CD4-positive, alpha-beta T cell (primary cell): ENCODE measurements at places on chromosomes 4 and X. TPM values are rescaled to one million over a fixed set of nuclear protein-coding genes. Genes with fewer than 3 reads are reported as not detected.
A peak's percentile ranks its signal among the peaks of the same experiment; 100 is the strongest.

ATP6AP2 gene
- total RNA-seq, result 73.8 TPM

ETFDH gene
- 13.1 TPM for total RNA-seq

SYTL5 gene
- not detected for total RNA-seq

MANBA gene
- 18.2 TPM for total RNA-seq

TMPRSS11A gene
- not detected for total RNA-seq

ADGRG2 gene
- total RNA-seq, result not detected

SH2D1A gene
- total RNA-seq, result 41.5 TPM

DNA sequence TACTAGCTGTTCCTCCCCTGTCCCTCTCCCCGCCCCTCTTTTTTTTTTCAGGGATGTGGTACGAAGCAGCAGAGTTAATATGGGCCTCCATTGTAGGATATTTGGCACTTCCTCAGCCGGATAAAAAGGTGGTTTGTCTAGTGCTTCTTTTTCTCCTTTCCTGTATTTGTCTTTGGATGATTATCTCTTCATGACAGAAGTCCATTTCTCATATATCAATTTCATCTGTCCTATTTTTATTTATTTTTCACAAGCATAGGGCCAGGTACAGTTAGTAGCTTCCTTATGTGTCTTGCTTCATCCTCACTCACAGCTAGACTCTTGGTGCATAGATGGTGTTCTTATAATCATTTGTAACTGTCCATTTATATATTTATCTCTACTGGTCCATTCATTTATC lies 89.6 kb downstream of the NEUROG2 start:
- H3K4me1 ChIP-seq, result no peaks in the 10 kb centered on the region
- no peak for DNase-seq
- H3K36me3 ChIP-seq, result peaks cover 7% of the 10 kb centered on the region
- H3K27me3 ChIP-seq, result no peaks in the 10 kb centered on the region

DNA sequence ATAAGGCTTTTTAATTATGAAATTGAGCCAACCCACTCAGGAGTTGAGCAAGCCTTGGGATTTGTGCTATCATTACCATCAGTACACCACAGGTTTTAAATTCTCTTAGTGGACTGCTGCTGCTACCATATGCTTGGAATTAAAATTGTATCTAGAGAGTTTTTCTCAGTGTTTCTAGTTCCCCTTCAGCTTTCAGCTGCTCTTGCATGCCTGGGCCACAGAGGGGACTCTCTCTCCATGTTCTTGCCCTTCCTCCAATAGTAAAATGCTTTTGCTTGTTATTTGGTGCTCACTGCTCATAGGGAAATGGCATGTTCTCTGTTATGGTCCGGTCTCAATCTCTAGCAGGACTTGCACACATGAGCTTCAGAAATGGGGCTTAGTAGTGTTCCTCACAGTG lies 101.9 kb downstream of the IGSF1 start:
- H3K27ac ChIP-seq, result no peak overlapping the region
- no peaks in the 10 kb centered on the region for H3K4me1 ChIP-seq
- H3K27me3 ChIP-seq, result peaks cover 4% of the 10 kb centered on the region
- no peaks in the 10 kb centered on the region for H3K36me3 ChIP-seq

GRCh38 chr4:76533314-76533713 lies 98.3 kb downstream of the SHROOM3 start:
- H3K36me3 ChIP-seq, result no peaks in the 10 kb centered on the region
- no peak overlapping the region for H3K4me3 ChIP-seq

GRCh38 chr4:137768881-137769280 lies 236.6 kb upstream of the PCDH18 start:
- no peaks in the 10 kb centered on the region for H3K27me3 ChIP-seq
- no peak overlapping the region for H3K4me3 ChIP-seq
- no peak for DNase-seq
- no peaks in the 10 kb centered on the region for H3K36me3 ChIP-seq

GRCh38 chr4:108118505-108118904 lies 50.2 kb downstream of the LEF1 start:
- DNase-seq, result peak; percentile 72
- H3K4me3 ChIP-seq, result no peak overlapping the region
- H3K36me3 ChIP-seq, result peaks cover 15% of the 10 kb centered on the region
- peaks cover 49% of the 10 kb centered on the region for H3K4me1 ChIP-seq

DNA sequence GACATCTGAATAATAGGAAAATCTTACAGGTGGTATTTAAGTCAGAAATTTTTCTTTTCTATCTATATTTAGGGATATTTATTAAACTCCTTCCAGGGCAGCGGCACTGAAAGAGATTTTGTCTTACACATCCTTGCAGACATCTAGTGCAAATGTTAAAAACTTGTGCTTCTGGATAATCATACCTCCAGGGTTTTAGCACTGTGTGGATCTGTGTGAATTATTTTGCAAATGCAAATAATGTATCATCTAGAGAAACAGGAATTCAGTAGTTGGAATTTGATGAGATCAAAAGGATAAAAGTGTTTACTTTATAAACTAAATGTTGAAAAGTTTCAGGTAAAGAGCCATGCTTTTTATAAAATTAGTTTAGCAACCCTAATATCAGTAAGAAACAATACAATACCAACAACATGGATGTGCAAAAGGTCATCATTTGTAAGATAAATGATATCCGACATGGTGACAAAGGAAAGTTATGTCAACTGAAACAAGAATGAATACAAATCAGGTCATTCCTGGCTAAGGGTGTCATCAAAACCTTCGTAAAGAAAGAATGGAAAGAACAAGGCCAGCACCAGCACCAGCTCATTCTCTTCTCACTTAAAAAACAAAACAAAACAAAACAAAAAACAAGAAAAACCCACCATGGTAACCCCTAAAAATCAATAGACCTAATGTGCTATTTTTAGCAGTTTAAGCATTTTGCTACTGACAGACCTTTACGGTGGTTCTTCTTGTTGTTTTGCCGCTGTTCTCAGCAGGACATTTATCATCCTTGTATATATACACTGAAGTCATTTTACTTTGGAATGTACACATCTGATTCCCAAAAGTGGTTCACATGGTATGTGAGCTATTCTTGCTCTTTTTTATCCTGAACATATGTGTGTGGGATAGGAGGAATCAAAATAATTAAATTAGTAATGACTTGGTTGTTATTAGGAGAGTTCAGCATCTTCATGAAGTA lies 219.7 kb upstream of the NDST3 start:
- H3K27me3 ChIP-seq, result no peaks in the 10 kb centered on the region
- DNase-seq, result no peak
- H3K27ac ChIP-seq, result no peak overlapping the region
- H3K4me1 ChIP-seq, result no peaks in the 10 kb centered on the region

DNA sequence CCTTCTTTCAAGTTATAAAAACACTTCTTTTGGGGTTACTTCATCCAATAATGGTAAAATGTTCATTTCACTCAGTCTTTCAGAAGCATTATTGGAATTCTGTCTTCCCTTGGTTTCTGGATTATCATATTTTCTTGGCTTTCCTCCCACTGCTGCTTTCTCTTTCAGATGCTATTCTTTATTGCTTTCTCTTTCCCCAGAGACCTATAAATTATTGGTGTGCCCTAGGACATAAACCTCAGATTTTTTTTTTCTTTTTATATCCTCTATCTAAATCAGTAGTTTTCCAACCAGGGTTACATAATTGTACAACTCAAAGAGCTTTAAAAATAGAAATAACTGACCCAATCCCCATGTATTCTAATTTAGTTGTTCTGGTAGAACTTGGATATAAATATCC lies 1005.5 kb downstream of the ARAP2 start:
- no peaks in the 10 kb centered on the region for H3K27me3 ChIP-seq
- no peaks in the 10 kb centered on the region for H3K36me3 ChIP-seq
- no peak overlapping the region for H3K27ac ChIP-seq
- no peaks in the 10 kb centered on the region for H3K4me1 ChIP-seq
- H3K4me3 ChIP-seq, result no peak overlapping the region

DNA sequence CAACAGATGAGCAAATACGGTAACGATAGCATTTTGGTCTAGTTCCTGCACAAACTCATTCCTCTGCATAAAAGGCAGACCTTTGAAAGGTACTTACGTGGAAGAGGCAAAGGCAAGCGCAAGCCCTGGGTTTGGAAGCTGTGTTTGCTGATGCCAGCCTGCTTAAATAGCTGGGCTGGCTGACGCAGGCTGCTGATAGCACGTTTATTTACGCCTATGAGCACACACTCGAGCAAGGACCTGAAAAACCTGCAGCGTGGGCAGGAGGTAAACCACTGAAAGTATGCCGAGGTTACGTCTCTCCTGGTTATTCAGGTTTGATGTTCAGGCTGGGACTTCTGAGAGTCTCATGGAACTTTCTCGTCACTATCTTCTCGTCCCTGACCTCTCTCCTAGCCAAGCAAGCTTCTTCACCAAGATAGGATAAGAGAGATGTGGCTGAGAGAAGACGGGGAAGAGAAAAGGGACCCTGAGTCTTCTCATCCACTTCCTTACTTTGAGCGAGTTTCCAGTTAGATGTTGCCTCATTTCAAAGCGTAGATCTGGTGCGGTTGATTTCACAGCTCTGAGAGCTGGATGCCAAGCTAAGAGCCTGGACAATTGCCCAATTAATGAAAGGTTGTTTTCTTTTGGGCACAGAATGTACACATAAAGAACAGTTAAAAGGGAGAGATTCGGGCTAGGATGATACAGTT lies at the start of gene HOPX:
Gene HOPX (minus strand): TSS at position 139 of the 695 bp plus-strand sequence. CDS start 23,480 bp downstream, outside the sequence.
- DNase-seq, result peak; percentile 33
- peak within 1 kb of the TSS; percentile 36 for H3K4me3 ChIP-seq
- no peaks in the 10 kb centered on the region for H3K27me3 ChIP-seq
- H3K4me1 ChIP-seq, result peaks cover 9% of the 10 kb centered on the region
- H3K36me3 ChIP-seq, result no peaks in the 10 kb centered on the region

- no peaks in the 10 kb centered on the region for H3K36me3 ChIP-seq
- H3K27me3 ChIP-seq, result no peaks in the 10 kb centered on the region
- no peak overlapping the region for H3K27ac ChIP-seq
- no peak for DNase-seq
- H3K4me3 ChIP-seq, result no peak overlapping the region
These were observed 685.0 kb downstream of the RAPGEF2 start for GRCh38 chr4:159787901-159788300.

GRCh38 chr4:109506890-109507289 lies 53.2 kb upstream of the MCUB start:
- no peaks in the 10 kb centered on the region for H3K4me1 ChIP-seq
- H3K27ac ChIP-seq, result no peak overlapping the region
- no peaks in the 10 kb centered on the region for H3K27me3 ChIP-seq
- no peak overlapping the region for H3K4me3 ChIP-seq
- H3K36me3 ChIP-seq, result peaks cover 61% of the 10 kb centered on the region
- DNase-seq, result no peak

DNA sequence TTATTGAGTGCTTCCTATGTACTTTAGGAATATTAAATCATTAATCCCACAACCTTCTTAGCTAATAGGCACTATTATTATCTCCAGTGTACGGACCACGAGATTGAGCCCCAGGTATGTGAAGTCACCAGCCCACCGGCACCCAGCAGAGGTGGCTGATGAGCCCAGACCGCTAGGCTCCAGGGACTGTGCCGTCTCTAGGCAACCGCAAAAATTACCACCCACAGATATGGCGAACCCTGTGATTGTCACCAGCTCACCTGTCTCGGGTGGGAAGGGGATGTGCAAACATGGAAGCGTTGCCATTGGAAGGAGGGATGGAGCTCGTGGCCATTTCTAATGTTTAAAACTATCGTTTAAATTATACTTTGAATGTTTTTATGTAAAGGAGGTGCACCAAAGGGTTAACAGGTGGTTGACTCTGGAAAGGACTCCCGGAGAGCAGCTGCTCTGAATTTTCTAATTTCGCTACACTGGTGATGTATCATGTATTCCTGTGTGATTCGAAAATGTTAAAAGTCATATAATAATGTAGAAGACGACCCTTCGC lies 21.0 kb upstream of the JAKMIP1 start:
- H3K4me1 ChIP-seq, result no peaks in the 10 kb centered on the region
- H3K36me3 ChIP-seq, result no peaks in the 10 kb centered on the region
- no peak overlapping the region for H3K4me3 ChIP-seq
- no peak overlapping the region for H3K27ac ChIP-seq
- peaks cover 39% of the 10 kb centered on the region for H3K27me3 ChIP-seq
- no peak for DNase-seq

GRCh38 chr4:78648640-78649363 lies 97.2 kb downstream of the ANXA3 start:
- no peaks in the 10 kb centered on the region for H3K27me3 ChIP-seq
- no peaks in the 10 kb centered on the region for H3K36me3 ChIP-seq
- no peaks in the 10 kb centered on the region for H3K4me1 ChIP-seq
- no peak overlapping the region for H3K4me3 ChIP-seq
- no peak for DNase-seq

- H3K27me3 ChIP-seq, result no peaks in the 10 kb centered on the region
- H3K4me1 ChIP-seq, result no peaks in the 10 kb centered on the region
- no peak for DNase-seq
- H3K4me3 ChIP-seq, result no peak overlapping the region
- no peaks in the 10 kb centered on the region for H3K36me3 ChIP-seq
- no peak overlapping the region for H3K27ac ChIP-seq
These were observed 164.0 kb downstream of the PRKX start for GRCh38 chrX:3549411-3549911.

DNA sequence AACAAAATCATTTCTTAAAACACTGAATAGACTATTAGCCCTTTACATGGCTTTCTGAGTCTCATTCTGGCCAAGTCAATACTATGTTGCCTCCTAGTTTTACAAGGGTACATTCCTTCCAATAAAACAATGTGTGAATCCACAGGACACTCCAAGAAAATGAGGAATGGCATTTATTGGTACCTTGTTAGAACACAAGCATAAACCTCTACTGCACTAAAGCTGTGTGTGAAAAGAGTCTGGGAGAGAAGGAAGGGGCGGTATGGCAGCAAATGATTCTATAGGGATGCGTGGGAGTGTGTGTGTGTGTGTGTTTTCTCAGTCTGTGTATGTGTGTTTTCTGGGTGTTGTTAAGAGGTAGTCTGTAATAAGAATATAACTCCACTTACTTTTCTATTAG lies 48.9 kb downstream of the CXCL1 start:
- H3K4me3 ChIP-seq, result no peak overlapping the region
- no peak overlapping the region for H3K27ac ChIP-seq
- no peaks in the 10 kb centered on the region for H3K27me3 ChIP-seq

GRCh38 chr4:40952217-40952616 lies 202.5 kb downstream of the NSUN7 start:
- no peaks in the 10 kb centered on the region for H3K4me1 ChIP-seq
- no peak for DNase-seq
- no peak overlapping the region for H3K27ac ChIP-seq
- no peak overlapping the region for H3K4me3 ChIP-seq

GRCh38 chr4:165133150-165133549 lies 20.5 kb upstream of the TMEM192 start:
- no peaks in the 10 kb centered on the region for H3K36me3 ChIP-seq
- no peak overlapping the region for H3K27ac ChIP-seq
- DNase-seq, result no peak
- no peaks in the 10 kb centered on the region for H3K4me1 ChIP-seq

GRCh38 chr4:159110961-159111360 lies 8.1 kb downstream of the RAPGEF2 start:
- H3K27me3 ChIP-seq, result no peaks in the 10 kb centered on the region
- DNase-seq, result no peak
- no peaks in the 10 kb centered on the region for H3K36me3 ChIP-seq
- H3K4me1 ChIP-seq, result peaks cover under 1% of the 10 kb centered on the region

DNA sequence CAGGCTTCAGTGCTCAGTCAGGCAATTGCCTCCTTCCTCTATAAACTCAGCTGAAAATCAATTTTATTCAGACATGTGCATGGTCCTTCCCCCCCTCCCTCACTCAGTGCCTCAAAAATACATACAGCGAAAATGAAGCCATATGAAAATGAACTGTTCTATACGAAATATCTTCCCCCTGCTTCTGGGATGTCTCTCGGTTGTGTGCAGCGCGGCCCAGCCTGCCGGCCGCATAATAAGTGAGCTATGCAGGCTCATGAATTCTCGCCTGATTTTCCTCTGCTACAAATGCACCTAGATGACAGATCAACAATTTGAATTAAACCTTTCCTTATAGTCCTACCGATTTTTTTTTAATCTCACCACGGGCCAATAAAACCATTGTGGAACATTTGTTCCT lies 252.9 kb downstream of the CRLF2 start:
- no peaks in the 10 kb centered on the region for H3K4me1 ChIP-seq
- no peak for DNase-seq
- H3K36me3 ChIP-seq, result no peaks in the 10 kb centered on the region
- no peak overlapping the region for H3K27ac ChIP-seq
- H3K27me3 ChIP-seq, result no peaks in the 10 kb centered on the region
